ENCODE measurements at places on chromosomes 16 and 17.
A peak's percentile ranks its signal among the peaks of the same experiment; 100 is the strongest.

DNA sequence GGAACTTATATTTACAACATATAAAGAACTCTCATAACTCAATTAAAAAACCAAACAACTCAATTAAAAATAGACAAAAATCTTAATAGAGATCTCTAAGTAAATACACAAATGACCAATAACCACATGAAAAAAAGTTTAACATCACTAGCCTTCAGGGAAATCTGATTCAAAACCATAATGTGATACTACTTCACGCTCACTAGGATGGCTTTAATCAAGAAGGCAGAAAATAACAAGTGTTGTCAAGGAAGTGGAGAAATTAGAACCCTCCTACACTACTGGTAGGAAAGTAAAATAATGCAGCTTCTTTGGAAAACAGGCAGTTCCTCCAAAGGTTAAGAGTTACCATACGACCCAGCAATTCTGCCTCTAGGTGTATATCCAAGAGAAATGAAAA lies 8.4 kb downstream of the PHF12 start:
- peaks cover 10% of the 10 kb centered on the region for H3K36me3 ChIP-seq
- no peak overlapping the region for H3K27ac ChIP-seq
- H3K27me3 ChIP-seq = no peaks in the 10 kb centered on the region
- H3K4me1 ChIP-seq = peaks cover 96% of the 10 kb centered on the region
- no peak for DNase-seq
- no peak overlapping the region for H3K4me3 ChIP-seq

DNA sequence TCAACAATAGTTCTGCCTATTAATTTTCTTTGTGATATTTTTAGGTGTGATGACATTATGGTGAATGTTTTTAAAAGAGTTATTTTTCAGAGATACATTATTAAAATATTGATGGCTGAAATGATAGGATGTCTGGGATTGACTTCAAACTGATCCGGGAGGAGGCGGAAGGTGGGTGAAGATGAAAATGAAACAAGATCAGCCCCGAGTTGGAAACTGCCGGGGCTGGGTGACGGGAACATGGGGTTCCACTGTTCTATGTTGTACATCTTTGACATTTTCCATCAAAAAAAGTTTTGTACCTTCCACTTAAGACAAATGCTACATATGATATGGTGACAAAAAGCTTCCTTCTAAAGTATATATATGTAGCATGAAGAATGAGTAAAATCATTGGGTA lies 336.9 kb downstream of the XYLT1 start:
- no peak overlapping the region for H3K4me3 ChIP-seq
- peaks cover 76% of the 10 kb centered on the region for H3K36me3 ChIP-seq
- no peak for DNase-seq
- no peak overlapping the region for H3K27ac ChIP-seq
- H3K27me3 ChIP-seq = no peaks in the 10 kb centered on the region

GRCh38 chr17:32386844-32387243 lies 36.9 kb downstream of the ZNF207 start:
- no peak overlapping the region for H3K27ac ChIP-seq
- no peak overlapping the region for H3K4me3 ChIP-seq
- no peaks in the 10 kb centered on the region for H3K27me3 ChIP-seq
- H3K36me3 ChIP-seq = peaks cover 21% of the 10 kb centered on the region

DNA sequence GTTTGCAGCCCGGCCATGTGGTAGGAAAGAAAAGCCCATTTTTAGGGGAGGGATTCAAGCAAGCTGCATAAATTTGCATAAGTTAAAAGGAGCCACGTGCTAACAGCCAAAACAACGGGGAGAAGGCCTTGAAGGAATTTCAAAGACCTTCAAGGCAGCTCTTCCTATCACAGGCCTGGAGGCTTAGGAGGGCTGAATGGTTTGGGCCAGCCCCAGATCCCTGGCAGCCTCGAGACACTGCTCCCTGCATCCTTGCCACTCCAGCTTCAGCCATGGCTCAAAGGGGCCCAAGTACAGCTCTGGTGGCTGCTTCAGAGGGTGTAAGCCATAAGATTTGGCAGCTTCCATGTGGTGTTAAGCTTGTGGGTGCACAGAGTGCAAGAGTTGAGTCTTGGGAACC lies 22.6 kb downstream of the PRDM7 start:
- DNase-seq = no peak
- no peaks in the 10 kb centered on the region for H3K27me3 ChIP-seq
- no peak overlapping the region for H3K4me3 ChIP-seq
- H3K36me3 ChIP-seq = no peaks in the 10 kb centered on the region
- no peak overlapping the region for H3K27ac ChIP-seq

- H3K27me3 ChIP-seq = no peaks in the 10 kb centered on the region
- H3K4me3 ChIP-seq = no peak overlapping the region
- peaks cover 97% of the 10 kb centered on the region for H3K36me3 ChIP-seq
Measured at GRCh38 chr17:77493238-77493820, 352.6 kb downstream of the SEC14L1 start.

DNA sequence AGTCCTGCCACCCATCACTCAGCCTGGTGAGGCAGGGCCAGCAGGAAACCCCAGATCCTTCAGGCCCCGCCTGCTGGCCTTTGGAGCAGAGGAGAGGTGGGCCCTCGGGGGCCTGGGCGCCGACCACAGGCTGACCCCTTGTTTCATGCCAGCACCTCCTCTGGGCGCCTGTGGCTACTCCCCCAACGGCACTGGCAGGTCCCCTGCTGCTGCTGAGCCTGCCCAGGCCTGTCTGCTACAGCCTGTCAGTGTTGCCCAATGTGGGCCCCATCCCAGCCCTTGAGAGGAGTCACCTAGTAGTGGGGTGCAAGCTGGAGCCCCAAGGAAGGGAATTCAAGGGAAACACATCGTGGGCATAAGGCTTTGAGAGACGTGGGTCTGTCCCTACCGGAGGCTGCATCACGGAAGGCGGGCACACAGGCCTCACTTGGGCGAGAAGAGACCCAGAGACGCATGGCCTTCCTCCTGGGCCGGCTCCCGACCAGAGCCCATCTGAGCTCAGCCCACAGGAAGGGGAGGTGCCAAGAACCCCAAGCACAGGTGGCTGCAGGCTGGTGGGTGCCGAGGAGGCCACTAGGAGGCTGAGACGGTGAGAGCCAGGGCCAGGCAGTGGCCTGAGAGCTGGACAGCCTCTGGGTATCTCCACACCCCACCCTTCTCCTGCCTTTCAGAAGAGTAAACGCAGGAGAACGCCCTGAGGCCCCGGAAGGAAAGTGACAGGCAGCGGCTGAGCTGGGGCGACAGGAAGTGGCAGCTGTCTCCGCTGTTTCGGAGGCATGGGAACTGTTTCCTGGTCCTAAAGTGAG lies 8.0 kb upstream of the FASN start:
- H3K27me3 ChIP-seq = no peaks in the 10 kb centered on the region
- peak; percentile 83 for DNase-seq
- no peaks in the 10 kb centered on the region for H3K36me3 ChIP-seq
- peak overlapping the region; percentile 23 for H3K4me3 ChIP-seq
- peaks cover 62% of the 10 kb centered on the region for H3K4me1 ChIP-seq

GRCh38 chr16:78179666-78180065 lies 80.2 kb downstream of the WWOX start:
- DNase-seq = no peak
- no peaks in the 10 kb centered on the region for H3K36me3 ChIP-seq
- no peak overlapping the region for H3K27ac ChIP-seq
- no peaks in the 10 kb centered on the region for H3K27me3 ChIP-seq
- H3K4me1 ChIP-seq = peaks cover 19% of the 10 kb centered on the region

DNA sequence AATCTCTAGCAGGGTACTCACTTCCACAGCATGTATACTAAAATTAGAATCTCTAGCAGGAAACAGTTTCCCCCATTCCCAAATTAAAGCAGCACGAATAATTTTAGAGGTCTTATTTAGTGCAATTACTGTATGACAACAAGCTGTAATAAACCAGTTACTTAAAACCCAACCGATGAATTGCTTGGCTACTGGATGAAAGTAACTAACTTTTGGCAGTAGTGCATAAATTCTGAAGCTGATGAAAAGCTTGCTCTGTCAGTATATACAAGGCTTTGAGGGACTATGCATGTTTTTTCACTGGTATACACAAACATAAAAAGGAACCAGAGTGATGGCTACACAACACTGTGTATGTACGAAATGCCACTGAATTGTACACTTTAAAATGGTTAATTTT lies 89.4 kb downstream of the CFDP1 start:
- H3K4me1 ChIP-seq = peaks cover 13% of the 10 kb centered on the region
- H3K36me3 ChIP-seq = no peaks in the 10 kb centered on the region
- H3K27ac ChIP-seq = no peak overlapping the region
- DNase-seq = no peak

- DNase-seq = peak; percentile 81
- no peaks in the 10 kb centered on the region for H3K27me3 ChIP-seq
- no peaks in the 10 kb centered on the region for H3K36me3 ChIP-seq
- peaks cover 13% of the 10 kb centered on the region for H3K4me1 ChIP-seq
Measured at GRCh38 chr17:20121359-20122253, 112.4 kb downstream of the SPECC1 start.
